ENCODE measurements at places on chromosomes 3 and 15.

DNA sequence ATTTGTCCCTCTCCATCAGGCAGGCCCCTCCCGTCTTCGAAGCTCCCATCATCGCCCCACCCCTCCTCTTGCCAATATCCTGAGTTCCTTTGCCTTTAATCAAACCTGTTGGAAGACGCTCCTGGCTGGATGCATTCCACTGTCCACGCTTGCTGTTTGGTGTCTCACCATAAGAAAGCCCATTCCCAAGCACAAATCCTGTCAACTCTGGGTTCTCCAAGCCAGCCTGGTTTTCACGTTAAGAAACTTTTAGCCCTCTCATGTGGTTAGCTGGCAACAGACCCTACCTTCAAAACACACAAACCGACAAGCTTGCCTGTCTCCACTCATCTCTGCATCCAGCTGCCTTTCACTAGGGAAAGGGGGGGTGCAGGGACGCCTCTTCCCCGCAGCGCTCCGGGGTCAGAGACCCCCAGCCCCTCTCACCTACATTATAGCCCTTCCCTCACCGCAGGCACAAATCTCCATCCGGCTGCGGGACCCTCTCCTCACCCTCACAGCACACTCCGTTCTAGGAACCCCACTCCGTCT, 1.1 kb downstream of the GORASP1 start:
- no peak for DNase-seq

DNA sequence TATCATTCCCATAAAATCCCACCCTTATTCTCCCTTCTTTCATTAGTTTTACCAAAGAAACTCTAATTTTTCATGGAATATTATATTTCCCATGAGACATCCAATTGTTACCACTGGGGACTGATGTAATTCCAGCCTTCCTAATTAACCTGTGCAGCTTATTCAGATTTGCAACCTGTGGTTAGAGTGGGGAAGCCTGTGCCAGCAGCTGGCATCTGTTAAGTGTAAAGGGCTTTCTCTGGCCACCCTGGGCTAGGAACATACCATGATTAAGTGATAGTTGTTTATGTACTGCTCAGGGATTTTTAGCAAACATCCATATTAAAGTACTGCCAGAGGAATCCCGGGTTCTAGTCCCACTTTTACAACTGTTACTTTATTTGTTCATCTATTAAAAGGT, 78.2 kb downstream of the TPRG1 start:
- DNase-seq, result no peak

DNA sequence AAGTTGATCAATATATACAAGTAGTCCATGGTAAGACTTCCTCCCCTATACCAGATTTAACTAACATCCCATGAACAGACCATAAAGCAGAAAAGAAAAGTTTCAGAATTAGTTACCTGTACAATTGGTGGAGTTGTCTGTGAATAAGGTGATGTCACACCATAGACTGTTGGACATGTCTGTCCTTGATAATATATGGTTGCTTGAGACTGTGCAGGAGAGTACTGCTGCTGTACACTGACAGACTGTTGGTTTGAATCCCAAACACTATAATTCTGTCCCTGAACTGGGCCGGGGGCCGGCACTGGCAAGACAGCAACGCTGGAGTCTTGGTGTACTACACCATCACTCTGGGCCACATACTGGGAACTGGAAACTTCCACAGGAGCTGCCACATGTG, 77.2 kb downstream of the NBEAL2 start:
- no peak for DNase-seq

DNA sequence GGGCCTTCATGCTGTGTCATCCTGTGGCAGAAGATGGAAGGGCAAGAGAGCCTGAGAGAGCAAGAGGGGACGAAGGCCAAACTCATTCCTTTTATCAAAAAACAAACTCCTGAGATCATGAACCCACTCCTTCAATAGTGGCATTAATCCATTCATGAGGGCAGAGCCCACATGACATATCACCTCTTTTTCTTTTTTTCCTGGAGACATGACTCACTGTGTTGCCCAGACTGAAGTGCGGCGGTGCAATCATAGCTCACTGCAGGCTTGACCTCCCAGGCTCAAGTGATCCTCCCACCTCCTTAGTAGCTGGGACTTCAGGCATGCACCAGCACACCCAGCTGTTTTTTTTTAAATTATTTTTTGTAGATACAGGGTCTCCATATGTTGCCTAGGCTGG, 92.0 kb upstream of the RNU6-1 start:
- no peak for DNase-seq

DNA sequence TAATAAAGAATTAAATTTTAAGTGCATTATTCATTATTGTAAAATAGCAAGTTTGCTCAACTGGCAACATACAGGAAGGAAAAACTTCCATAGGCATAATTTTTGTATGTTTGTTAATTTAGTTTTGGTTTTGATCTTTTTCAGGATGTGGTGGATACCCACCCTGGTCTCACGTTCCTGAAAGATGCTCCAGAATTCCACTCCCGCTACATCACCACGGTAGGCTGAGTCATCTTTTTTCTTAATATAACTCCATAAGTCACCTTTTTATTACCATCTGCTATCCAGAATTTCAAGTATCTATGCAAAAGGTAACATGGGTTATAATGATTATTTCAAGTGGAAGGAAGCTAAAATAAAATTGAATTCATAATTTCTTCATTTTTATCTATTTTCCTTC, 104.8 kb downstream of the PPP2R3A start:
- no peak for DNase-seq

DNA sequence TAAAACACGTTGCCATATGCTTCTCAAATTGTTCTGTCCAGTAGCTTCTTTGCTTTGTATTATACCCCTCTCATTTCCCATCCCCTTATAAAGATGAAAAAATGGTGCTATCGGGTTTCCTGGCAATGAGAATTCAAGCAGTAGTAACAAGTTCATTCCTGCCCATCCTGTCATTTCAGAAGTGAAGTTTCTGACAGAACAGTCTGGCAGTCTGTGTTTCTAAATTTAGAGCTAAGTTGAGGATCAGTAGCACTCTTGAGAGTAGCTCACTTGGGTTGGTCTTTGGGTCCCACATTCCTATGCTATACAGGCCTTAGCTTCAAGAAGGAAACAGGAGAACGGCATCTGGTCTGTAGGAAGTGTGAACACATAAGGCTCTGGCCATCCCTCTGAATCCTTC, 134.6 kb downstream of the GHSR start:
- DNase-seq, result no peak

GRCh38 chr15:39075311-39075710, 505.6 kb upstream of the THBS1 start:
- DNase-seq, result no peak

DNA sequence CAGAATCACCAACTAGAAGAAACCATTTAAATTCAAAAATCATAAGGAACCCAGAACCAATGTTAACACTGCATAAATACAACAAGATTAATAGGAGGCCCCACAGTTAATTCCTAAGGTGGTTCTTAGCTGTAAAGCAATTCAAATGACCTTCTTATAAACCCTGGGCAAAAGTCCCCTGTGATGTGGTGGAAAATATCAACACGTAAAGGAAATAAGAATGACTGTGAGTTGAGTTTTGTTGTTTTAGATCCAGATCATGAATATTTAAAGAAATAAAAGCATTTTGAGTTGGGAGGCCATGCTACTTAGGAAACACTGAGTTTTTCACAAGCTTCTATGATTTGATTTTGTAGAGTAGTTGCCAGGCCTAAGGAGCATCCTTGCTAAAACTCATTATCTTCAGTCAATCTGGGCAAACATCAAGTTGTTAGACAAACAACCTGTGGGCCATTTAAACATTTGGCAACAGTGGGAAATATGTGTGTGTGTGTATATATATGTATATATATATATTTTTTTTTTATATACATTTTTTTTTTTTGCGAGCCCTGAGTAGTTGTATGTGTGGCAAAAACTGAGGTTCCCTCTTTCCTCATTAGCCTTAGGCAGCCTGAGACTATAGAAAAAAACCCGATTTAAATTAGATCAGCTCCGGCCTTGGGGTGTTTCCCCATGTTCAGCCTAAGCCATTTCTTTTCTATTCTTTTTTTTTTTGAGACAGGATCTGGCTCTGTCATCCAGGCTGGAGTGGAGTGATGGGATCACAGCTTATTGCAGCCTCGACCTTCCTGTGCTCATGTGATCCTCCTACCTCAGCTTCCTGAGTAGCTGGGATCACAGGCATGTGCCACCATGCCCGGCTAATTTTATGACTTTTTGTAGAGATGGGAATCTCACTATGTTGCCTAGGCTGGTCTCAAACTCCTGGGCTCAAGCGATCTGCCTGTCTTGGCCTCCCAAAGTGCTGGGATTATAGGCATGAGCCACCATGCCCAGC, 8.0 kb upstream of the PXK start:
- DNase-seq, result no peak

DNA sequence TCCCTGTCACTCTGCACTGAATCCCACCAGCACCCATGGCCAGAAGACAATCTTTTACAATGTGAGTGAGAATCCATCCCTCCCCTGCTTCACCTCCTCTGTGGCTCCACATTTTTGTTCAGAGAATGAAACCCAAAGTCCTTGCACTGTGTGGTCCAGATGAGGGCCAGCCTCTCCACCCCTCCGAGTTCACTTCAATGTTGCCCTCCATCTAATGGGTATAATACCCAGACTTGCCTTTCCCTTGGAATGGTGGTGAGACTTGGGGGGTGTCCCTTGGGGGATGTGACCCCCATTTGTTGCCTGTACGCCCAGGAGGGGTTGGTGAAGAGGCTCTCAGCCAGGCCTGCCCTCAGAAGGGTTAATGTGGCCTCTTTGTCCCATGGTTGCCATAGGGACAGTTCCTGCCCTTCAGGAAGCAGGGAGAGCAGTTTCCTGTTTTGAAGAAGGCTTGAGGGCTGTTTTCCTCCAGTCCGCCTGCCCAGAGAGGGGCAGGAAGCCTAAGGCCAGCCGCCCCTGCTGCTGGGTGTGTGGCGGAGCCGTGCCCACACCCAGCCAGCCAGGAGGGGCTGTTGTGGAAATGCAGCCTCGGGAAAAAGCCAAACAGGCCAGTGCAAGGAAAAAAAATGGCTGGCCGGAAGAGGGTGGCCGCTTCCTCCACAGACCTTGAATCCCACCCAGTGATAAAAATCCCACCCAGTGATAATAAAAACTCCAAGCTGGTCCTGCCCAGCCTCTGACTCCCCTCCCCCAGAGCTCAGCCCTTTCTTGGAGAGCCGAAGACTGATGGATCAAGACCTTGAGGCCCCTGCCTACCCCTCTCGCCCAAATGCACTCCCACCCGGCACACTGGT, 14.6 kb upstream of the FGD5 start:
- no peak for DNase-seq

GRCh38 chr3:111911446-111911845, 52.4 kb downstream of the PHLDB2 start:
- DNase-seq, result no peak

GRCh38 chr3:175105066-175105465, 245.9 kb downstream of the NAALADL2 start:
- no peak for DNase-seq

DNA sequence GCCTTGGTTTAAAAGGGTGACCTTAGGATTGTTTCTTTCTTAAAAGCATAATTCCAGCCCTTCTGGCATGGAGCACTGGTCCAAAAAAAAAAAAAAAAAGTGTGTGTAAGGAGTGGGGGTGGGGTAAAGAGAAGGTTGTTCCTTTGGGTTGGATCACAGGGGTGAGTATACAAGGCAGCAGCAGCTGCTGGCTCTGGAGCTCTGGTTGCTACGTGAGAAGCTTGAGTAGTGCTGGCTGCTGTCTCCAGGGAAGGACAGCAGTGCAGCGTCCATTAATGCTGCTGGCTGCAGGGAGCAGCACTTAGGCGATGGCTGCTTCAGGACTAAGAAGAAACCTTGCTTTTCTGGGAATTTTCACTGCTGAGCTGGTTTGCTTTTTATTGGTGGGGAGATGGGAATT, 2.3 kb downstream of the SETD5 start:
- no peak for DNase-seq

GRCh38 chr3:188390775-188391443, 237.0 kb downstream of the LPP start:
- DNase-seq, result no peak

DNA sequence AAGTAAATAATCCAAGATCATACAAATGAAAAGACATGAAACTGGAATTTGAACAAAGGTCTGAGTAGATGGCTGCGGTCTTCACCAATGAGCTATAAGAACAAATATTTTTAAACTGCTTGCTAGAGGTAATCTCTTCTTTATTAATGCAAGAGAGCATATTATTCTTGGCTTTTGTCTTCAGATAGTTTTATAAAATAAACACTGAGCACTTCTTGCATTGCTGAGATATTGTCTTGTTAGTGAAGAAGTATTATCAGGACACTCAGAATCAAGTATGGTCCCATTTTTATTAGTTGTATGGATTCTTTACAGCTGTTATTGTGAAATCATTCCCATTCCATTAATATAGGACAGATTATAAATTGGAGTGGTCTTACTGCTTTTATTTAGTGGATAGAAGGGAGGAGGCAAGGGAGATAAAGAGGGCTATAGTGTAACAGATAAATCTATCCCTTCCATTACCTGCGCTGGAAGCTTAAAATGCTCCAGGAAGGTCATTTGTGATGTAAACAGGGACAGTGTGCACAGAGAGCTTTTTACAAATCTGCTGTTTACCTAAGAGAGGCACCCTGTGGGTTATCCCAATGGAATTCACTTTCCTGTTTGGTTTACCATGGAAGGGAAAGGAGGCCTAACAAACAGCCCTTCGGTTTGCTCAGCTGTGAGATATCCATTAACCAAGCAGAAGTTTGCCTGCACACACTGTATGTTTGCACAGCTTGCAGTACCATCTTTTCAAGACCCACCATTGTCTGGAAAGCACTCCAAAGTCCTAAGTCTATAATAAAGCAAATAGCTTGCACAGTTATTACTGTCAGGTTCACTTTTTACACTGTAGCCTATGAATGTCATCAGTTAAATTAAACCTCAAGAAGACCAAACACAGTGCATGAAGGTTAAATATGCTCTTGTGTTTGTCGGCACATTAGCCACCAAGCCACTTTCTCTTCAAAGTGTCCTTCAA, 347.7 kb upstream of the TGFBR2 start:
- DNase-seq, result no peak

GRCh38 chr3:113057117-113057516, 66.3 kb downstream of the GTPBP8 start:
- DNase-seq, result no peak

- DNase-seq, result no peak
Observed at GRCh38 chr3:57557085-57557537, 1.0 kb downstream of the PDE12 start.

DNA sequence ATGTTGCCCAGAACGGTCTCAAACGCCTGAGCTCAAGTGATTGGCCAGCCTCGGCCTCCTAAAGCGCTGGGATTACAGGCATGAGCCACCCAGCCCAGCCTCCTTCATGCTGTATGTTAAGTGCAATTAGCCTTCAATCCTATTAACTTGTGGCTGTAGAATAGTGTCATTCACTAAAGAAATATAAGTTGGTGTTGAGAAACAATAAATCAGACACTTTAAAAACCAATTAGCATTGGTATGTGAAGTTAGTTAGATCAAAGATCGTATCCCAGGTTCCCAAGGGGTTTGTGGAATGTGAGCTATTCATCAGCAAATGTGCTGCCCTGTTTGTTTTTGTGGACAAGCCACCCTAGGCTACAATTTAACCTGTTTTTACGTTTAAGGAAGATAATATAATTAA, 11.0 kb upstream of the PIK3CB start:
- DNase-seq, result no peak

Data from T-helper 17 cell (primary cell).